ENCODE measurements at places on chromosomes 6 and 20.

DNA sequence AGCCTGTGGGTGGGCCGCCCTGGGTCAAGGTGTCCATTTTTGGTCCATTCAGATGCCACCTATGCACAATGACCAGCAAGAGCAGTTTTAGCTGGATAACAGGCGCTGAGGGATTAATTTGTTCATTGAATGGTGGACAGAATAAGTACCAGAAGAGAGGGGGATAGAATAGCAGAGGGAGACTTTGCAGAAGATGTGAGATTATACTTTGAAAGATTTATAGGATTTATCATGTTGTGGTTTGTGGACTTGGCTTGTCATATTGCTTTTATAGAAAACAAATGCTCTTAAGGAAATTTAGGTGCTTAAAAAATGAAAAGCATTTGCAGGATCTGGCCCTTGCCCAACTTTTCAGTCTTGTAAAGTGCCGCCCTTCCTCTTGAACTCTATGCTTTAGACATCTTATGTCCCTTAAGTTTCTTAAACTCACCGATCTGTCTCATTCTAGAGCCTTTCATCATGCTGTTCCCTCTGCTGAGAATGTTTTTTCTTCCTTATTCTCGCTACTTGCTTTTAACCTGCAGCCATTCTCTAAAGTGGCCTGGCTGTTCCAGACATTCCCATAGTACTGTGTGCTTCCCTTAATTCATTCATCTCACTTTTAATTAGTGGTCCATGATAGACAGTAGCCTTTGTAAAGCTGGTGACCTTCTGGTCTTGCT, 42.5 kb downstream of the CD109 start:
- no peak for DNase-seq

- no peak for DNase-seq
Measured at GRCh38 chr6:68726992-68727391, 91.9 kb downstream of the ADGRB3 start.

- no peak for DNase-seq
Measured at GRCh38 chr6:31354864-31355582, 2.0 kb downstream of the HLA-B start.

GRCh38 chr20:59253325-59253724, 47.1 kb upstream of the EDN3 start:
- no peak for DNase-seq

GRCh38 chr6:122609881-122610689, at the start of gene PKIB:
TSS of gene PKIB (plus strand) at chr6:122610405. CDS start at chr6:122717795, 107,390 bp downstream.
- no peak for DNase-seq

- DNase-seq, result no peak
Measured at GRCh38 chr6:37889051-37889450, 69.5 kb downstream of the ZFAND3 start.

DNA sequence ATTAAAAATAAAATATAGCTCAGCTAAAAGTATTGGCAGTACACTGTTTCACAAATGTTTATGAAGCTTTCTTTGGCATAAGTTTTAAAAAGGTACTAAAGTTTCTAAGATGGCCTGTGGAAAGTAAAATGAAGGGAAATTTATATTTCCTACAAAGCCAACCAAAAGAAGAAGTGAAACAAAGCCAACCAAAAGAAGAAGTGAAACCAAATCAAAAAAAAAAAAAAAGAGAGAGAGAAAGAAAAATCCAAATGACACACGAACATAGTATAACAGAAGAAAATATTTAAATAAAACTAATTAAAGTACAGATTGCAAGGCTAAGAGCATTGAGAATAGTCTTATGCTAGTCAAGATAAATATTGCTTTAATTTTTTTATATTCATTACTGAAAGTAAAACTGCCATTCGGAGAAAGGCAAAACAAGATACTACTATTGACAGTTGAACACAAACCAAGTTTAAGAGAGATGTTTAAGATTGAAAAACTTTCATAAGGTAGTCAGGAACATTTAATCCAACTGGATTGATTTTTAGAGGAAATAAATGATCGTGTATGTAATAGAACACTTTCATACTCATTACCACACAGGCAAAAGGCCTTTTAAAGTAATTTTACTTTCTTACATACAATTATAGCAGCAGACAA, 12.8 kb upstream of the KHDRBS2 start:
- DNase-seq, result no peak

GRCh38 chr6:83962582-83962981, 71.0 kb upstream of the MRAP2 start:
- DNase-seq, result no peak

- no peak for DNase-seq
Measured at GRCh38 chr6:71123051-71123450, 165.6 kb upstream of the OGFRL1 start.

DNA sequence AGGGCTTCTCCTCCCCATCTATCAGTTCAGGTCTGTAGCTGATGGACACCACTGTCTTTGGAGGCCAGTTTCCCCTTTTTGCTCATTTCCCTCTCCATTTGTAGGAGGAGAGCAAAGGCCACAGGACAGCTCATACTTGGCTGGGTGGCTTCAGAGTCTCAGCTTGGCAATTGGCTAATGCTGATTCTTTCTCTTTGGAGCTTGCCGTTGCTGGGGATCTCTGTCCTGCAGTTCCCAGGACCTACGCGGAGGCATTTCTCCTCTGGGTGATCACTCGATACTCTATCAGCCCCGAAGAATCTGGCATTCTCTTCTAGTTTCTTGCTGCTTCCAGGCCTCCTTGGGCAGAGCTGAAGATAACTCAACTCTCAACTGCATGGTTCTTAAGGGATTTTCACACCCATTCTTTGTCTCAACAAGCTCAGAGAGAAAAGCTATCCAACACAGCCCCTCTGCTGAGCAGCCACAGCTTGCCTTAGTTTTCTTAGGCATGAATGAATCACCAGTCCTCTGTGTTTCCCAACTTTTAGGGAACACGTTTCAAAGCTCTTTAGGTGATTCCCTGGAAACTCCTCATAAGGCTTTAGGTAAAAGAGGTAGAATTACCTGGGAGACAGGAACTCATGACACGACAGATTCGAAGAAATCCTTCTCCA, 19.2 kb upstream of the SSR1 start:
- no peak for DNase-seq

DNA sequence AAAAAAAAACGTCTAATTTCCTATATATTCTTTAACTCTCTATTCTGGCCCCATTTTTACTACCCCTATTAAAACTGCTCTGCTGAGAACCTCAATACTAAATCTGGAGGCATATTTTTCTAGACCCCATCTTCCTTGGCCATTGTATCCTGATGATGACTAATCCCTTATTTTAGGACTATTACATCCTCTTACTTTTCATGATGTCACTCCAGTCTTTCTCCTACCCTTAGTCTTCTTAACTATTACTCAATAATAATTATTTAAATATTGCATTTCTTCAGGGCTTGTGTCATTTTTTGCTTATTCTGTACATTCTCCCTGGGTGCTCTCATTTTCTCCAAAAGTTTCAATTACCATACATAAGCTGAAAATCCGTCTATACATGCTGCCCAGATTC, 6.4 kb downstream of the FBXO30 start:
- DNase-seq, result no peak

- no peak for DNase-seq
Measured at GRCh38 chr6:162443101-162443500, 284.5 kb downstream of the PRKN start.

- no peak for DNase-seq
Measured at GRCh38 chr20:44173846-44174245, 13.1 kb downstream of the JPH2 start.

- DNase-seq, result no peak
Measured at GRCh38 chr20:22341508-22341907, 242.9 kb downstream of the FOXA2 start.

DNA sequence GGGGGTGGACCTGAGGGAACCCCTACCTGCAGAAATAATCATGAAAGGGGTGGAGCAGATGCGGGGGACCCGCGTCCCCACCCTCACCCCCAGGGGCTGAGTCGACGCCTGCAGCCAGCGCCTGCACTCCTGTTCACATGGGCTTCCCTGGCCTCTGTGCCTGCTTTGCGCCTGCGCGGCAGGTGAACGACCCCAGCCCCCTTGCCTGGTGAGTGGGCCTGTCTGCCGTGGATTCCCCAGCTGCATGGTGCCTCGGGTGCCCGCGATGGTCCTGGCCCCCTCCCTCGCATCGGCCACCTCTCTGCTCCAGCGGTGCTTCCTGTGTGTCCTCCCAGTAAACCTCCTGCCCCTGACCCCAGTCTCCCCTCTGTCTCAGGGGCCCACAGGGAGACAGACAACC, 18.8 kb upstream of the NTSR1 start:
- no peak for DNase-seq

- no peak for DNase-seq
Measured at GRCh38 chr6:3913077-3913957, 64.1 kb downstream of the FAM50B start.

DNA sequence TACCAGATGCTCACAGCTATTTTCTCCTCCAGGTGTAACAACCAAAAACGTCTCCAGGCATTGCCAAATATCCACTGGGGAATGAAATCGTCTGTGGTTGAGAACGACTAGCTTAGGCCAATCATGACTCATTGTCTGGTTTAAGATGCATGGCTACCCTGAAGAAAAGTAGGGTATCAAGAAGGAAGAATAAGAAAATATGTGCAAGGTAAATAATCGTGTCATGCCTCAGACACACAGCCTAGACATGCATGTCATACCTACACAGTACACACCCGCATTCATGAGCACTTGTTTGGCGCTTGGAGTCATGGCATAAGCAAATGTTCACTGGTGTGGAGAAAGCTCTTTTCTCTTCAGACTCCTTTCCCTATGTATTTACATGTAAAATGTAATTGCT, 745.7 kb downstream of the MAFB start:
- no peak for DNase-seq

DNA sequence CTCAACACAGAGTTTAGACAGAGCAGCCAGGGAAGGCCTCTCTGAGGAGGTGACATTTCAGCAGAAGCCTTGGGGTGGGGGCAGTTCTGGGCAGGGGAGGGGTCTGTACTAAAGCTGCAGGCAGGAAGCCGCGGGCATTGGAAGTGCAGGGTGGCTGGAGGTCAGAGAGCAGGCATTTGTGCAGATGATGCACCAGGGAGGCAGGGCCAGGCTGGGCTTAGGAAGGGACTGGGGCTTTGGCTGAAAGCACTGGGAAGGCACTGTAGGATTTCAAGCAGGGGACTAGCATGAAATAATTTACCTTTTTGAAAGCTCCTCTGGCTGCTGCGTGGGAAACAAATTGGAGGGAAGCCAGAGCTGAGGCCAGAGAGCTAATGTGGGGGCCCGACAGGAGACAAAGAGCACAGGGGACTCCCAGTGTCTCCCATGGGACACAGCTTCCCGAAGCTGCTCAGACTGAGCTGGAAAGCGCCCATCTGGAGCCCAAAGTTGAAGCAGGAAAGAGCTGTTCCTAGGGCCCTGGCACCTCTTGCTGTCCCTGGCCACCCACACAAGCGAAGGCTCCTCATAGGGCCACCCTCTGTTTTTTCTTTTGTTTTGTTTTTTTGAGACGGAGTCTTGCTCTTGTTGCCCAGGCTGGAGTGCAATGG, 19.3 kb downstream of the ADA start:
- DNase-seq, result no peak

DNA sequence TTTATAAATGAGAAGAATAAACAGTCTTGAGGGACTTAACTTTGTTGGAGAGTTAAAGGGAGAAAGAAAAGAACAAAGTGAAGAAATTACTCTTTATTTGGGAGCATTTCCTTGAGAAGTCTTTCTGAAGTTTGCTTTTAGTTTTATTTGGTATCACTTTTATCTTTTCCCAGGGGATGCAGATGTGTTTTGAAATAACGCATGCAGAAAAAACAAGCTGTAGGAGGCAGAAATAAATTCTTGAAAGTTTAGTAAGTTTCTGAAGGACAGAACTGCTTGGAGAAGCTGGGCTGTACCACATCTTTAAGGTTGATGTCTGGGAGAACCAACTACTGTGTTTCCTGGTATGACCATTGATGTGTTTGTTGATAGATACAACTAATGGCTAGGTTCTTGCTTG, 75.0 kb downstream of the PLCB4 start:
- no peak for DNase-seq

DNA sequence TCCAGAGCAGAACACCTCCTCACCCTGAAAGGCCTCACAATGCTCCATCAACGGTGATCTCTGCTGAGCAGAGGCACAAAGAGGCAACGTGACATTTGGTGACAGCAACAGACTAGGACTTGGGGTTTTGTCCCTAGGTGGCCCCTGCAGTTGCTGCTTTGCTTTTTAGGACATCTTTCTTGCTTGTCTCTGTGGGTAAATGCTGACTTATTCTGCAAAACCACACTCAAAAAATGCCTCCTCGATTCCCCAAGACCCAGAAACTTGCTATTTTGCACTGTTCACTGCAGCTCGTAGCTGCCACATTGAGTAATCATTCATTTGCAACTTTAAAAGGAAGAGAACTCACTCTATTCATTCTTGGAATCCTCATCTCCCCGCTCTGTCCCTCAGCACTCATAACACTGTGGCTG, 209.9 kb downstream of the LY86 start:
- DNase-seq, result no peak

GRCh38 chr20:16539280-16540021, 33.8 kb downstream of the KIF16B start:
- no peak for DNase-seq

- no peak for DNase-seq
Measured at GRCh38 chr20:2967841-2968240, 75.6 kb upstream of the GNRH2 start.

GRCh38 chr6:112938650-112939049, 591.5 kb downstream of the RFPL4B start:
- no peak for DNase-seq

DNA sequence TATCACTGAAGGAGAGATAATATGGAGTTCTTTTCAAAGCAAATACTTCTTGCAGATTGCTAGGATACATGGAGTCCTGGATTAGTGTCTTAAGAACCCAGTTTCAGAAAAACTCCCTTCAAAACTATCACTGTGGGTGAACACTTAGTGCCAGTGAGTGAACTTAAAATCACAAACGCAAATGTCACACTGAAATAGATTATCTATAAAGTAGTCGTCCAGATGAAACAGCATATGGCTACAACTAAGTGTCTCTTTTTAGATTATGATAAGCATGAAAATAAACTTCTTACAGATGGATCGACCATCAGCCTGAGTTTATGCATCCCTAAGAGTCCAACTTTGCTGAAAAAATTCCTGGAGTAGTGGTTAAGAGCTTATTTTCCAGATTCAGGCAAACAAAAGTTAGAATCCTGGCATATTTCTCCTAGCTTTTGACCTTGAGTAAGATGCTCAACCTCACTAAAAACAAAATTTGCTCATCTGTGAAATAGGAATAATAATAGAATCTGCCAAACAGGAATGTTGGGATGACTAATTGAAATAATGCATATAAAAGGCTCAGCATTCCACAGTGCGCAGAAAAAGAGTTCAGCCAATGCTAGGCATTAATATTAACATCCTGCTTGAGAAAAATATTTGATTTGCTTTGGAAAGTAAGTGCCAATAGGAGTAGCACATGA, 70.4 kb downstream of the DOK5 start:
- DNase-seq, result no peak

Measured in activated CD4-positive, alpha-beta T cell treated with anti-CD3 and anti-CD28 coated beads, Interleukin-2, amount 50 U/mL, for 24 hours (primary cell).